ENCODE measurements at places on chromosomes 1 and 21. TPM values are rescaled to one million over a fixed set of nuclear protein-coding genes. Genes with fewer than 3 reads are reported as not detected.

The FAM20B gene
- 31.4 TPM for total RNA-seq

The FCGR3B gene
- not detected for total RNA-seq

The C1QB gene
- total RNA-seq = not detected

The NAV1 gene
- total RNA-seq = 12.9 TPM

The PLA2G4A gene
- total RNA-seq = 28.4 TPM

The CDC7 gene
- 3.3 TPM for total RNA-seq

The CRTC2 gene
- 3.1 TPM for total RNA-seq

The CCDC181 gene
- 0.14 TPM for total RNA-seq

The PLA2G2D gene
- not detected for total RNA-seq

The CYP4Z1 gene
- total RNA-seq = not detected

The WNT2B gene
- total RNA-seq = 4.1 TPM

The CNIH4 gene
- 114 TPM for total RNA-seq

Measured in smooth muscle cell of bladder (primary cell).